ENCODE measurements at places on chromosomes 11 and 22. TPM values are rescaled to one million over a fixed set of nuclear protein-coding genes. Genes with fewer than 3 reads are reported as not detected.
A peak's percentile ranks its signal among the peaks of the same experiment; 100 is the strongest.

- peak overlapping the region; percentile 82 for H3K27ac ChIP-seq
- no peaks in the 10 kb centered on the region for H3K27me3 ChIP-seq
- peak overlapping the region; percentile 91 for H3K4me3 ChIP-seq
These were observed 2.2 kb downstream of the DTX4 start for GRCh38 chr11:59173964-59174663.

- peaks cover 68% of the 10 kb centered on the region for H3K36me3 ChIP-seq
- H3K4me3 ChIP-seq = no peak overlapping the region
These were observed 52.1 kb downstream of the MYH9 start for GRCh38 chr22:36335621-36336020.

DNA sequence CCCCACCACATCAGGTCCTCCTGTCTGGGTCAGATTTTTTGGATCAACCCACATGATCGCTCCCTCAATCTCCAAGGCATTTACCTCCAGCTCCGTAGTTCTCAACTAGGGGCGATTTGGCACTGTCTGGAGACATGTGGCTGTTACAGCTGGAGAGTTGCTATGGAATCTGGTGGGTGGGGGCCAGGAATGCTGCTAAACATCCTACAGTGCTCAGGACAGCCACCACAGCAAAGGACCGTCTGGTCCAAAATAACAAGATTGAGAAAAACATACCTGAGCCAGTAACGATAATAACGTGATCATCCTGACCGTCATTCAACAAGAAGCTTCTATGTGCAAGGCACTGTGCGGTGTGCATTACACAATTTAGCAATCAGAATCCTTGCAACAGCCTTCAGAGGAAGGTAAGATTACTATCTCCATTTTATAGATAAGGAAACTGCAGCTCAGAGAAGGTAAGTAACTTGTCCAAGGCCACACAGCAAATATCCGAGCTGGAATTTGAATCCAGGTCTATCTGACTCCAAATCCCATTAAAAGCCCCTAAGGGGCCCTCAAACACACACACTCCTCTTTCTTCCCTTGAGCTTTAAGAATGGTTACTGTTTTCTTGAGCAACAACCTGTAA is 14.3 kb upstream of the CRY2 start:
- no peaks in the 10 kb centered on the region for H3K27me3 ChIP-seq
- no peak overlapping the region for H3K4me3 ChIP-seq
- DNase-seq = no peak
- no peaks in the 10 kb centered on the region for H3K36me3 ChIP-seq
- no peak overlapping the region for H3K27ac ChIP-seq

- H3K4me3 ChIP-seq = no peak overlapping the region
- DNase-seq = no peak
- H3K27me3 ChIP-seq = no peaks in the 10 kb centered on the region
- H3K36me3 ChIP-seq = no peaks in the 10 kb centered on the region
These were observed 106.0 kb downstream of the NAV2 start for GRCh38 chr11:19818619-19819018.

DNA sequence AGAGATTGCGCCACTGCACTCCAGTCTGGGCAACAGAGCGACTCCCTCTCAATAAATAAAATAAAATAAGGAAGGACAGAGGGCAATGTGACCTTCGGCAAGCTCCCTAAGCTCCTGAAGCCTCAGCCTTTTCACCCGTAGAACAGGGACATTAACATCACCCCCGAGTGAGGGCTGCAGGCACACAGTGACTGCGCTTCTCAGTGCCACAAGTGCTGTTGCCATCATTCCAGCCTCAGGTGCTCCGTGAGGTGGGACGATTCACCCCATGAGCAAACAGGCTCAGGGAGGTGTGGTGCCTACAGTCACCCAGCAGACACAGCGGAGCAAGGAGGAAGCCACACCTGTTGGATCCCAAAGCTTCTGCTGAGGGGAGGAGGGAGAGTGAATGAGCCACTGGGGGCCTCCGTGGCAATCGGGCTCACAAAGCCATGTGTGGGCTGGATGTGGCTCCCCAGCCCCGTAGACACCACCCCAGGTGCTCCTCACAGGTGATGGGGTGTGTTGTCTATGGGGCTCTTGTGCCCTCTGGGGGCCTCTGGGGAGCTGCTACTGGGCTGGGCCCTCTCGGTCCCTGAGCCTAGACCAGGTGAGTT is 9.1 kb upstream of the TCF20 start:
- H3K27me3 ChIP-seq = peaks cover 38% of the 10 kb centered on the region
- no peak overlapping the region for H3K4me3 ChIP-seq
- no peak overlapping the region for H3K27ac ChIP-seq
- peak; percentile 48 for DNase-seq
- H3K36me3 ChIP-seq = no peaks in the 10 kb centered on the region

GRCh38 chr11:27524155-27524554 is 17.6 kb upstream of the LIN7C start:
- no peaks in the 10 kb centered on the region for H3K36me3 ChIP-seq
- H3K27ac ChIP-seq = no peak overlapping the region
- no peak for DNase-seq

DNA sequence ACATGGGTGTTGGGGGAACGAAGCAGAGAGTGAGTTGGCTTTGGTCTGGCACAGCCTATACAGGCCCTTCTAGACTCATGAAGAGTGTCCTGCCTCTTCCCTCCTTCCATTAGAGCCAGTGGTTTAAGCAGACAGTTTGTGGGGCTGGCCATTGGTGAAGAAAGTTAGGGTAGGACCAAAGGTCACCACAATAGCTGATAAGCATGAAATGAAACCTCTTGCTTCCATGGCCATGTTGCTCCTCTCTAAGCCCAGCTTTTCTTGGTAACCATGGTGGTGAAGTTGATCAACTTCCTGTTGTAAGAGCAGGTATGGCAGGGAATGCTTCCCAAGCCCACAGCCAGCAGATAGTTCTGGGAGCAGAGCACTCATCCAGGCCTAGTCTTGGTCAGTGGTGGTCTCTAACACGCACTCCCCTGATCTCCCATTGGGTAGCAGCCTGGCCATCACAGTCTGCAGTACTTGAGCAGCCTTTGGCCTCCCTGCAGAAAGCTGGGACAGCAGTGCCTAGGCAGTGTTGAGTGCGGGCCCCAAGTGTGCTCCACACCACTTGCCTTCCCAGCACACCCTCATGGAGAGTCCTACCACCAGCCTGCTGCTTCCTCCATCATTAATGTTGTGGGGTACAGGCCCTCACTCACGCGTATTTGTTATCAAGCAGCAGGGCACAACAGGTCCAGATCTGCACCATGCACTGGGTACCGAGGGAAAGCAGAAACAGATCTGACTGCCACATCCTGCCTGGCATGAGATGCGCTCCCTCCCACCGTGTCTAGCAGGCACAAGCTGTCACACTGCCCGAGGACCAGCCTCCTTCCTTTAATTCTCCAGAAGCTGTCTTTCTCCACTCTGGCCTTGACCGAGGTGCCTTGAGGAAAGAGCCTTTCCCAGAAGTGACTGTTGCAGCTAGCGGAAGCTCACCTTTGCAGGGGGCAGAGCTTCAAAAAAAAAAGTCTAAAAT is 65.8 kb upstream of the SUSD2 start:
- no peak for DNase-seq
- H3K4me1 ChIP-seq = no peaks in the 10 kb centered on the region
- H3K4me3 ChIP-seq = no peak overlapping the region
- peaks cover 97% of the 10 kb centered on the region for H3K36me3 ChIP-seq
- no peaks in the 10 kb centered on the region for H3K27me3 ChIP-seq

DNA sequence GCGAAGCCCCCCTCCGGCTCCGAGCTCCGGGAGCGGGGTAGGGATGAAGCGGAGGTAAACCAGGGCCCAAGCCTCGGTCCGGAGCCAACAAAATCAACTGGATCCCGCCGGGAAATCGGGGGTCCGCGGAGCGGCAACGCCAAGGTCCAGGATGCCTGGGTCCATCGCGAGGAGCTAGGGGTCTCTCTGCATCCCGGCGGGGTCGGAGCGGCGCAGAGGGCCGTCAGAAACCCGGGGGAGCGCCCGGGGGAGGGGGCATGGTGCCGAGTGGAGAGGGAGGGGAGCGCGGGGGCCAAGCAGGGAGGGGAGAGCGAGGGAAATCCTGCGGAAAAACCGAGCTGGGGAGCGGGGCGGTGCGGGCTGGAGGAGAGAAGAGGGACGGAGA is 51.8 kb downstream of the SLC22A12 start:
- H3K36me3 ChIP-seq = no peaks in the 10 kb centered on the region
- H3K27ac ChIP-seq = no peak overlapping the region
- H3K4me3 ChIP-seq = no peak overlapping the region
- DNase-seq = no peak
- H3K4me1 ChIP-seq = peaks cover 22% of the 10 kb centered on the region
- H3K27me3 ChIP-seq = peaks cover 77% of the 10 kb centered on the region

- no peak overlapping the region for H3K27ac ChIP-seq
- no peak for DNase-seq
- H3K4me3 ChIP-seq = no peak overlapping the region
- peaks cover 5% of the 10 kb centered on the region for H3K4me1 ChIP-seq
These were observed 72.9 kb downstream of the PIWIL4 start for GRCh38 chr11:94639901-94640721.

The TTC12 gene
- 5.3 TPM for polyA plus RNA-seq

The BTG4 gene
- polyA plus RNA-seq = not detected

The KCNQ1OT1 gene
- polyA plus RNA-seq = 0.02 TPM

The PTPRCAP gene
- polyA plus RNA-seq = 479 TPM

The OR51B5 gene
- polyA plus RNA-seq = not detected

The MCAM gene
- 10.3 TPM for polyA plus RNA-seq

The PANX3 gene
- polyA plus RNA-seq = not detected

Measured in spleen (tissue), 13 donors.